Fibroblast of the aortic adventitia (primary cell): ENCODE measurements at places on chromosomes 4 and X. TPM values are rescaled to one million over a fixed set of nuclear protein-coding genes. Genes with fewer than 3 reads are reported as not detected.

- DNase-seq, result no peak
These were observed 129.5 kb upstream of the RBPJ start for GRCh38 chr4:26191353-26191752.

DNA sequence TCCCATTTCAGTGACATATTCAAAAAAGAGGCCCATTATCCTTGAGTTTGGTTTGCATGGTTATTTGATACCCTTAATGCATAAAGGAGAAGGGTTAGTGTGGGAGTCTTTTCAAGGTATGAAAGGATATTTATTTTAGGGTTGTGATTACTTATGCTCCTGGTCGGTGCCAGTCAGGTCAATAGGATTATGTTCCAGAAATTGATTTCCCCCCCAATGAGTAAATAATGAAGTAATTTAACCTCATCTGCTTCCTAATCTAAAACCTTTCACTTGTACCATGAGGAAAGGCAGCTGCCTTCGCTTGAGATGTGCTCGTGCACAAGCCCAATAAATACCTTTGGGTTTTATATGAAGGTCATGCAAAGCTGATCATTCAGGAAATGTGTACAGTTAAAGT, 55.0 kb upstream of the NR0B1 start:
- DNase-seq, result no peak

DNA sequence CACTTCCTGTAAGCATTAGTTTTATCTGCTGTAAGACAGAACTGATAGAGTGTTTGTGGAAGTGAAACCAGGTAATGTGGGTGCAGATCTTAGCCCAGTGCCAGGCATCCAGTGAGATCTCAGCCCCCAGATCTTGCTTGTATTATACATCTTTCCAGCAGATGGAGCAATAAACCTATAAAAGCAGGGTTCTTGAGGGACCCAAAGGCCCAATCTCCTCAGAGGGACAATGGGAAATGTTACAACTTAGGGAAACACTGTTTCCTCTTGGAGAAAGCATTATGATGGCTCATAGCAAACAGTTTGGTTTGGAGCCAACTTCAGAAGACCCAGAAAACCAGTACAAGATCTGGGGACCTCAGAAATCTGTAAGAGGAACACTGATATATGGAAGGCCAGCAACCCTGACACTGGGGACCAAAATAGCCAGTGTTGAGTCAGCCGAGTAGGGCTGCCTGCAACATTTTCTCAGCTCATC, 206.3 kb downstream of the SLC7A11 start:
- DNase-seq, result peak; percentile 88

GRCh38 chr4:86909546-86910295, 17.5 kb upstream of the C4orf36 start:
- DNase-seq, result no peak

DNA sequence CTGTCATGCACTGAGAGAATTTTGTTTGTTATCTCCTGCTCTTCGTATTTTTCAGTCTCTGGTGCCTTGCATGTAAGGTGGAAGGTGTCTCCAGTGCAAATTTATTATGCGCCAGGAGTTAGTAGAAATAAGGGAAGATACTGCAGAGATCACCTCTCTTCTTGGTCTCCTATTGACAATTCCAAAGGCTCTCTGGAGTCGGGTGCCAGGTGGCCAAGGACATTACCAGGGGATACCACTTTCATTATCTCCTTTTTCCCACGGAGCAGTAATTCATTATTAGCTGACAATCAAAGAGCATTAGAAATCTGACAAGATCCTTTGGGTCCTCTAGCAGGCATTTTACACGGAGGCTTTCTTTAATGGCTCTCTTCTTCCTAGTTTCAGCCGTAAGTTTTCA, 26.0 kb downstream of the ADD1 start:
- no peak for DNase-seq

DNA sequence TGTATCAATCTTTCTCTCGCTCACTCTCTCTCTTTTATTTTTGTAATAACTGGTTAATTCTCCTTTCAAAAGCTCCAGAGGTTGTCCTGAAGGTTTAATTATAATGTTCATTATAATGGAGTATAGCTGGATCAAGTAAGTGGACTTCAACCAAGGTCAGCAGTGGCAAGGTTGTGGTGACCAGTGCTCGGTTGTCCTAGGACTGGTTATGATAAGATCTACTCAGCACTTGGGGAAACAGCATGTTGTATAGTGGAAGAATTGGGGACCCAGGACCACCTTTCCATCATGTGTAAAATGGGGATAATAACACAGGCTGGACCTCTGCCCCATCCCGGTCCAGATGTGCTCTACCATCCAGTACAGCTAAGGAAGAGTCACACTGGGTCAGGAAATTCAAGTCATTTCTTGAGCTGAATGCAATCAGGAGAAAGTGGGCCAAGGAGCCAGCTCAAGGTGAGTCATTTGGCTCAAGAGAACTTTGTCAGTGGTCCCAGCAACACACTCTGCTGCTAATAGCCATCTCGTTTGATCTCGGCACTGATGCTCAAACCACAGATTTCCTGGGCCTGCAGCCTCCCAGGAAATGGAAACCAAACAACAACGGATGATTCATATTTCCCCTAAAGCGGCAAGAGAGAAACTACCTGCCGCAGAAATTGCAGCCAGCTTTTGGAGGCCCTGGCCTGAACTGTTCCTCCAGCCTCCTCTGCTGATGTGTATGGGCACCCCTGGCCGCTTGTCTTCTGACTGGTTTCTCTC, 123.6 kb upstream of the RBPJ start:
- peak; percentile 97 for DNase-seq

DNA sequence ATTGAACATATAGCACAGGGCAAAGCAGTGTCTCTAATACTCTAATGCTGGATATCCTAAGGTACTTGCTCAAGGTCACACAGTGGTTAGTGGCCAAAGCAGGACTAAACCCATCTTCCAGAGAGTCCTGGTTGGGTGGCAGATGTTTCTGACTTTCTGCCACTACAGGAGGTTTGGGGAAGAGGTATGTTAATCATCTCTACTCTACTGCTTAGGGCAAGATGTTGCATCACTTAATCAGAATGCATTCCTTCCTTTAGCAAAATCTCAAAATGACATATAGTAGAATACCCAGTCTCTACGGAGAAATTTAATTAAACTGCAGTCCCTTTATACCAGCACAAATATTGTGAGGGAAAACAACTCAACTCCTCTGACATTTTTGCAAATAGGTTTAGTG, 190.7 kb upstream of the FAM241A start:
- DNase-seq, result no peak

ARMCX1 gene
- total RNA-seq, result 52.0 and 104 TPM in 2 replicates

BEX1 gene
- total RNA-seq, result 0.36 TPM in 1 of 2 replicates, not detected in the other
